MCF 10A (cell line): ENCODE measurements at places on chromosomes 7 and 10.

DNA sequence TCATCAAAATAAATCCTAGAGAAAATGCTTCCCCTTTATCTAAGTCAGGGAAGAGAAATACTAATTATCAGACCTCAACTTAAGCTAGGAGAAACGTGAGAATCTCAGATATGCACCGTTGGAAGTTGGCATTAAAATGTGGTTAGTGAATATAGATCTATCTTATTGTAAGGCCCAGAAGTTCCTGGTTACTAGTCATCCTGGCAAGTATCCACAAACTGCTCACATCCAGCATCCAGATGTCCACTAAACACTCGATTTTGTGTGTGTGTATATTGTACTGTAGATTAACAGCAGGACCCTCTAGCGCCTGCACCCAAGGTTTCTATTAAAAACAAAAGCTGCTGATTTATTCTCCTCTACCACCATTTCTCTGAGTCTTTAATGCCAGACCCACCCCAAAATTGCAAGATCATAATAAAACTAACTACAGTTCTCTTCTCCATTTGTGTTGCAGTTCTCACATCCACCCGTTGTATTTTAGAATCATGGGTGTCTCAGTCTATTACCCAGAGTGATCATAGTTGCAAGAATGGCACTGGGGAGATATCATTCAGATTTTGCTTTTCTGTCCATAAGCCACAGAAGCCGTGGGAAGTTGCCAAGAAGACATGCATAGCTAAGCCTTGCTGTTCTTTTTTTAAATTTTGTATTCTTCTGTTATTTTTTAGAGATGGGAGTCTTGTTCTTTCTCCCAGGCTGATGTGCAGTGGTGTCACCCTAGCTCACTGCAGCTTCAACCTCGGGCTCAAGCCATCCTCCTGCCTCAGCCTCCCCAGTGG, 165.4 kb downstream of the KIAA1217 start:
- no peaks in the 10 kb centered on the region for H3K4me1 ChIP-seq
- H3K27me3 ChIP-seq = no peaks in the 10 kb centered on the region
- no peak for DNase-seq

DNA sequence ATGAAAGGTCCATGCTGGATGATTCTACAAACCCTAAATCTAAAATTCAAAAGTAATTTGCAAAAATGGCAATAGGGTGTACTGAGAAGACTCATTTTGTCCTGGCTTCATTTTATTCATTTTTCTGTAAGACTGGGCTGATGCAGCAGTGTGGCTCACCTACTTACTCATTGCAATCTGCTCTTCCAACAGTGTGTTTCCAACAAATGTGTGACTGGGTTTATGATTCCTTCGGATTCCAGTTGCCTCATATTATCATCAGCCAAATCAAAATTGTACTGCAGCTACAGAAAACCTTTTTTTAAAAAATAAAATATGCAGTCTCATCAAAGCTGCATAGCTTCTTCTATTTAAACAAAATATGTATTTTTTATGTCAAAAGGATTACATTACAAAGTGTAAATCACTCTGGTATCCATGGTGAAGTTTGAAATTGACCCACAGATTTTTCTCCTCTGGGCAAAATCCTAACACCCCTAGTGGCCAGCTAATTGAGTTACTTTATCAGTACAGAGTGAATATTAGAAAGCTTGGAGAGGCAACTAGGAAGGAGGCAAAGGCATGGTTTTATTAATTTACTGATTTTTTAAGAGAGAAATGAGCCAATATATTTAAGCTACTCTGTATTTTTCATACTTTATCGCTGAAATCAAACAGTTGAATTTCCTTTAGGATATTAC, 390.3 kb downstream of the MAGI2 start:
- H3K27me3 ChIP-seq = peaks cover 32% of the 10 kb centered on the region
- no peak for DNase-seq
- no peaks in the 10 kb centered on the region for H3K4me1 ChIP-seq
- no peaks in the 10 kb centered on the region for H3K36me3 ChIP-seq
- no peak overlapping the region for H3K27ac ChIP-seq

GRCh38 chr10:30736685-30737232, 107.2 kb upstream of the LYZL2 start:
- no peak overlapping the region for H3K4me3 ChIP-seq
- H3K36me3 ChIP-seq = no peaks in the 10 kb centered on the region
- H3K27ac ChIP-seq = no peak overlapping the region

DNA sequence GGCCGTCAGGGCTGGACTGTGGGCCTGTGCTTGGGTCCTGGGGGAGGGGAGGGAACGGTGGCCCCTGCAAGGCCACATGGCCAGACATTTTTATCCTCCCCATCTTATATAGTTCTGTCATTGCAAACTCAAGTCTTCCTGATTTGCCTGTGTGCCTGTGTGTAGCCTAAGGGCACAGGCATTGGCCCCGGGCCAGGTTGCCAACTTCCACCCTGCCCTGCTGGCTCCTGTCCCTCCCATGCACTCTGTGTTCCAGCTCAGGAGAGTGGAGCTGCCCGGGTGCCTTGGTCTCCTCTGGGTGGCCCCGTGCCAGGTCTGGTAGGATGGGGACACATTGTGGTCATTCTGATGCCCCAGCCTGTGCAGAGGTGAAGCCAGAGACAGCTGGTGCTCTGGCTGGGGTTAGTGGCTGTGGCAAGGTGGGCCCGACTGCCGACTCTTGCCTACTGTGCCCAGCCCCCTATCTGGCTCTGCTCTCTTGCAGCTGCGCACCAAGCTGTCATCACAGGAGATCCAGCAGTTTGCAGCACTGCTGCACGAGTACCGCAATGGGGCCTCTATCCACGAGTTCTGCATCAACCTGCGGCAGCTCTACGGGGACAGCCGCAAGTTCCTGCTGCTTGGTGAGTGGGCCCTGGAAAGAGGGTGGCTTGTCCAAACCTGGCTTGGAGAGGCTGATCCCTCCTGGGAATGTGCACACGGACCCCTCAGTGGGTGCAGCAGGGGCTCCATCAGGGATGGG, 14.8 kb downstream of the NACAD start:
- peak overlapping the region; percentile 79 for H3K27ac ChIP-seq
- peaks cover 33% of the 10 kb centered on the region for H3K36me3 ChIP-seq

DNA sequence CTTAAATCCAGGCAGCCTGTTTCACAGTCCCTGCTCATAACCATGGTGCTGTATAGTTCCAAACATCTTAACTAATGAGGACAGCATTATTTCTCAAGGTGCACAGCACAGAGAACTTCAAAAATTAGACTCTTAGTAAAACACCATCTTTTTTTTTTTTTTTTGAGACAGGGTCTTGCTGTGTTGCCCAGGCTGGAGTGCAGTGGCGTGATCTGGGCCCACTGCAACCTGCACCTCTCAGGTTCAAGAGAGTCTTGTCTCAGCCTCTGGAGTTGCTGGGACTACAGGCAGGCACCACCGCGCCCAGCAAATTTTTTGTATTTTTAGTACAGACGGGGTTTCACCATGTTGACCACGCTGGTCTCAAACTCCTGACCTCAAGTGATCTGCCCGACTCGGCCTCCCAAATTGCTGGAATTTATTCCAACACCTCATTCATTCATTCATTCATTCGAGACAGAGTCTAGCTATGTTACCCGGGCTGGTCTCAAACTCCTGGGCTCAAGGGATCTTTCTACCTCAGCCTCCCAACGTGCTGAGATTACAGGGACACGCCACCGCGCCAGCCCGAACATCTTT, 507 bp upstream of the TMEM254 start:
- no peaks in the 10 kb centered on the region for H3K27me3 ChIP-seq
- H3K36me3 ChIP-seq = peaks cover 4% of the 10 kb centered on the region
- H3K4me1 ChIP-seq = peaks cover 15% of the 10 kb centered on the region
- no peak for DNase-seq
- peak overlapping the region; percentile 91 for H3K27ac ChIP-seq

- H3K36me3 ChIP-seq = no peaks in the 10 kb centered on the region
- H3K27me3 ChIP-seq = peaks cover 44% of the 10 kb centered on the region
- H3K27ac ChIP-seq = no peak overlapping the region
- H3K4me1 ChIP-seq = no peaks in the 10 kb centered on the region
- no peak overlapping the region for H3K4me3 ChIP-seq
- DNase-seq = no peak
Observed at GRCh38 chr7:115038158-115038557, 116.3 kb downstream of the MDFIC start.

- no peaks in the 10 kb centered on the region for H3K4me1 ChIP-seq
- H3K4me3 ChIP-seq = no peak overlapping the region
- peaks cover 28% of the 10 kb centered on the region for H3K27me3 ChIP-seq
- DNase-seq = no peak
Observed at GRCh38 chr10:47282657-47283018, 17.4 kb upstream of the GDF10 start.

DNA sequence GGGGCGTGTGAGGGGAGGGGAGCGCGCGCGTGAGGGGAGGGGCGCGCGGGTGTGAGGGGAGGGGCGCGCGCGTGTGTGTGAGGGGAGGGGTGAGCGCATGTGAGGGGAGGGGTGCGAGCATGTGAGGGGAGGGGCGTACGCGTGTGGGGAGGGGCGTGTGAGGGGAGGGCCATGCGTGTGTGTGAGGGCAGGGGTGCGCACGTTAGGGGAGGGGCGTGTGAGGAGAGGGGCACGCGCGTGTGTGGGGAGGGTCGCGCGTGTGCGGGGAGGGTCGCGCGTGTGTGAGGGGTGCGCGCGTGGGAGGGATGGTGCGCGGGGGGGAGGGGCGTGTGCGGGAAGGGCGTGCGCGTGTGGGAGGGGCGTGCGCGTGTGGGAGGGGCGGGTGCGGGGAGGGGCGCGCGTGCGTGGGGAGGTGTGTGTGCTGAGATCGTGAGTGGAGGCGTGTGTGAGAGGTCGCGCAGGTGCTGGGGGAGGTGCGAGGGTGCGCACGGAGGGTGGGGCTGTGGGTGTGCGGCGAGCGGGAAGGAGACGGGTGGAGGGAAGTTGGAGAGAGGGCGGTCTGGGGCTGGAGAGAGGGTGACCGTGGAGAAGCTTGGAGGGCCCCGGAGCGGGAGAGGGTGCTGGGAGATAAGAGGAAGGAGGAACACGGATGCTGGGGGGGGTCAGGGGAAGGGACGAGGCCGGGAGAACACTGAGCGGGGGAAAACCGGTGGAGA, 19.7 kb downstream of the MXI1 start:
- peak; percentile 15 for DNase-seq
- H3K4me1 ChIP-seq = peaks cover 28% of the 10 kb centered on the region
- peaks cover 24% of the 10 kb centered on the region for H3K36me3 ChIP-seq
- H3K27me3 ChIP-seq = no peaks in the 10 kb centered on the region

DNA sequence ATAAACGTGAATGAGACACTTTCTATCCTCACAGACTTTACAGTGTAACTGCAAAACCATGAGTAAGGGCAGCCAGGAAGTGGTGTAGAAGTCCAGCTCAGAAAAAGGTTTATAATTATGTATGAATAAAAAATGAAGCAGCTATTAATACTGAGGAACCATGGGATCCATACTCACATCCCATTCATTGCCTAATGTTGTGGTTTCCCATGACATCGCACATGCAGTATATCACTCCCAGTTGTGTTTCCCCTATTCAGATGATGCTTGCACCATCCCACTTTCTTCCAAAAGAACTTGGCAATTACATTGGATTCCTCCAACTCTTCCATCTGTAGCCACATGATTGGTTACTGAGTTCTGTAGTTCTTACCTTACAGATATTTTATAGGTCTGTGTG, 74.5 kb upstream of the SEMA3D start:
- DNase-seq = no peak
- H3K4me3 ChIP-seq = no peak overlapping the region
- H3K4me1 ChIP-seq = no peaks in the 10 kb centered on the region
- H3K27me3 ChIP-seq = peaks cover 56% of the 10 kb centered on the region
- no peaks in the 10 kb centered on the region for H3K36me3 ChIP-seq

DNA sequence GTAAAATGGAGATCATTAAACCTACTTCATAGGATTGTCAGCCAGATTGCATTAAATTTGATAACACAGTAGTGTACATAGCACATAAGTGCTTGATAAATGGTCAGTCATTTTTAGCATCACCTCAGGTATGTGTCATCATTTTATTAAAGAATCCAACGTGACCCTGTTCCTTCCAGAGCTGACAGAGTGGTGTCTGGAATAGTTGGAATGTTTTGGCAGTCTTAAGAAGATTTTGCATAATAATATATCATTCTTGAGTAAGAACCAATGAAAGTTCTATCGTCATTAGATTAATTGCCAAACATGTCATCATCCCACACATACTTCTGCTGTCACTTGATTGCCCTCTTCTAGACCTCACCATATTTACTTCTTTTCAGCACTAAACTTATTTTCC, 451.4 kb upstream of the POM121L12 start:
- no peaks in the 10 kb centered on the region for H3K4me1 ChIP-seq
- no peak overlapping the region for H3K27ac ChIP-seq
- no peaks in the 10 kb centered on the region for H3K36me3 ChIP-seq
- DNase-seq = no peak

DNA sequence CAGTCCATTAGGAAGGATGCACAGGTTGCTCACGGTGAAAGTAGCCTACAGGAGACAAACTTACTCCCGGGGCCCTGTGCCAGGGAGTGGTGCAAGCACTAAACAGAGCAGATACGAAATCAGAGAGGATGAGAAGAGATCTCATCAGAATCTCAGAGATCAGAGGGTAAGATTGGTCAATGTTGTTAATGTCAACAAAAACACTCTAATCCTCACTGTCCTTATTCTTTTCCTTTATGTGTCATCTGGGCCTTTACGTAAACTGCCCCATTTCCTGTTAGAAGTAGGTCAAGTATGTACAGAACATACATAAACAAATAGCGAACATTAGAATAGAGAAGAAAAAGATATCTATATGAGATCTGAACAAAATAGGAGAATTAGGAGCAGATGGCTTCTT, 163.1 kb downstream of the PPP1R17 start:
- no peaks in the 10 kb centered on the region for H3K4me1 ChIP-seq
- H3K27me3 ChIP-seq = no peaks in the 10 kb centered on the region

- H3K27me3 ChIP-seq = peaks cover 40% of the 10 kb centered on the region
- H3K4me3 ChIP-seq = no peak overlapping the region
- no peak overlapping the region for H3K27ac ChIP-seq
- no peak for DNase-seq
- H3K36me3 ChIP-seq = no peaks in the 10 kb centered on the region
Observed at GRCh38 chr10:11435581-11435981, 175.9 kb downstream of the USP6NL start.

DNA sequence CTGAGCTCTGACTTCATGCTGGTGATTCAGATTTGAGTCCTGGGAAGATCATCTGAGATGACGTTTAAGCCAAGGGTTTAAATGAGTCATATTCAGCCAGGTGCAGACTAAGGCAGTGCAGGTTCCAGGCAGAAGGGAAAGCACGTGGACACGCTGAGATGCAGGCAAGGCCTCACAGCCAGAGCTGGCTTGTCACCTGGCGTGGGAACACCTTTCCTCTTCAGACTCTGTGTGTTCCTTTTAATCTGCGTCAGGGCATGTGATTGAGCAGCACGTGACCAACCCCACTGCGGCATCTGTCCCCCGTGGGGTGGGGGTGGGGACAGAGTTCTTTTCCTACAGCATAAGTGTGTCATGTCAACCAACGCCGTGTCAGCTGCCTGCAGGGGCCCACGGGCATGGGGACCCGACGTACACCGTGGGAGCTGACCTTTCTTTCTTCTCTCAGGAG, 10.7 kb upstream of the IDI2 start:
- H3K27me3 ChIP-seq = no peaks in the 10 kb centered on the region
- DNase-seq = peak; percentile 90

DNA sequence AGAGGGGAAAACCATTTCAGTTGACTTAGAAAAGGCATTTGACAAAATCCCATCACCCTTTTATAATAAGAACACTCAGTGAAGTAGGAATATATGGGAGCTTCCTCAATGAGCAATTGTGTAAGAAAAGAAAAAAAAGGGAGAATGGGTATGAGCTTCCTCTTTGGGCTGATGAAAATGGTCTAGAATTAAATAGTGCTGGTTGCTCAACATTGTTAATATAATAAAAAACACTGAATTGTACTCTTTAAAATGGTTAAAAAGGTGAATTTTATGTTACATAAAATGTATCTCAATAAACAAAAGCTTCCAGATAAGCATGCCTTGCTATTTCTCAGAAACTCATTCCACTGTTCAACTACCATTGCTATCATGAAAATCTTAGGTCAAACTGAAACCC, 40.6 kb downstream of the LRRC17 start:
- no peak overlapping the region for H3K27ac ChIP-seq
- H3K27me3 ChIP-seq = no peaks in the 10 kb centered on the region
- peaks cover 6% of the 10 kb centered on the region for H3K36me3 ChIP-seq
- H3K4me1 ChIP-seq = no peaks in the 10 kb centered on the region
